NCI-H524 (cell line): ENCODE measurements at places on chromosomes 2 and 18.

DNA sequence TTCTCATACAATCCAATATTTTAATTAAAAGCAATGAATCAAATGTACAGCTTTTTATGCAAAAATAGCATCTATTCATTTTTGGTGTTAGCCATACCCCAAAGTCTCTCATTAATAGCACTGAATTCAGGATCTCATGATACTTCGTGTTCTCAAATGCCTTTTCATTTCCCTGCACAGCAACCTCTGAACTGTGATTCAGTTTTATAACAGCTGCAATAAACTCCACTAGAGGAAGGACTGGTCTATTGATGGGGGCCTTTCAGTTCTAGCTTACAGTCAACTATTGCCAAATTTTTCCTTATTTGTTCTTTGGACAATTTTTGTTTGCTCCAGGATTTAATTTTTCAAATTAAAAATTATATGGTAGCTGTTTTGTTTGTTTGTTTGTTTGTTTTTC, 4.8 kb upstream of the TMEM87B start:
- no peak for DNase-seq

- DNase-seq: peak; percentile 7
These were observed 27.2 kb upstream of the OTX1 start for GRCh38 chr2:63023444-63023843.

DNA sequence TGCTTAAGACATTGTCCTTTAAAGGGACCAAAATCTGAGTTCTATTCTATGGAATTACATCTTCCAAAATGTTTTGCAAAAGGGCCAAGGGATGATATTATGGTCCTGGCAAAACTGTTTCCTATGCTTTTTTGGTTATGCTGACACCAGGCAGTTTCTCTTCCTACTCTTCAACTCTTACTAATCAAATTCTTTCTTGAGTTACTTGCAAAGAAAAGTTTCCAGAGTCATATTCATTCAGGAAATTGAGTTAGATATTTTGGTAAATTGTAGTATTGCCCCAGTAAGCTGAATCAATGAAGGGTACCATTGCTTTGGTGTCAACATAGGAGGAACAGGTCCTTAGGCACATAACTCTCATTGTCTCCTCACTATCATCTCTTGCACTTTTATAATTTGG, 118.8 kb downstream of the DPP4 start:
- DNase-seq: no peak

GRCh38 chr2:167196461-167197252, 308.4 kb downstream of the XIRP2 start:
- DNase-seq: peak; percentile 43

DNA sequence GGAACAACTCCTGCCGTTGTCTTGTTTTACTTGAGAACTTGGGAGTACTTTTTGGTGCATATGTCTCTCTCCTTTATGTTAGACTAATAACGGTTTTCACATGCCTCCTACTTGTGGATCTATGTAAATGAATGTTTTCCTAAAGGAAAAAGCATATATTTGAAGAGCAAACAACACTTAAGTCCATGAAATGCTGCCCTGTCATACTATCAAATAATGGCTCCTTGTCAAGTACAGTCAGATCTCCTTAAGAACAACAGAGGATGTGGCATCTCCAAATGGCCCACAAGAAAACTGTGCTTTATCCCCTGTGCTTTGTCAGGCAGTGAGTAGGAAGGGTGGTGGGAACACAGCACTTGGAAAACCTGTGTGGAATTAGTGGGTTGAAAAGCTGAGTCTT, 198.2 kb downstream of the PTGR3 start:
- DNase-seq: no peak

GRCh38 chr2:33426666-33427231, 49.7 kb upstream of the RASGRP3 start:
- DNase-seq: peak; percentile 74

GRCh38 chr2:62698653-62699052, 6.9 kb upstream of the EHBP1 start:
- no peak for DNase-seq

GRCh38 chr2:109098251-109098920, 30.6 kb upstream of the SH3RF3 start:
- DNase-seq: no peak

DNA sequence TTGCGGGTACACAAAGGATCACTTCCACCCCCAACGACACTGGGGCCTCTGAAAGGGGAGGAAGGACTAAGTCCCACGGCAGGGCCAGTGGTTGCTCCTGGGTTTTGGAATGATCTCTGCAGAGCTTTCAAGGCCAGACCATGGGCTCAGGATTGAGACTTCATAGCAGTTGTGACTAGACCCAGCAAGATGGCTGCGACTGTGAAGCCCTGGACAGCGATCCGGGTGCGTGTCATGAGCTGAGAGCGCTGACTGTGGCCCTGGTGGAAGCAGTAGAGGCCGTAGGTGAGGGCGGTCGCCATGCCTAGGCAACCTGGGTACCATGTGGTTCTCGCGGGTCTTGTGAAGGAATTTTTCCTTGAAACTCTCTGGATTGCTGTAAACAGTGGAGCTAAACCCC, 27.3 kb downstream of the NCL start:
- no peak for DNase-seq

DNA sequence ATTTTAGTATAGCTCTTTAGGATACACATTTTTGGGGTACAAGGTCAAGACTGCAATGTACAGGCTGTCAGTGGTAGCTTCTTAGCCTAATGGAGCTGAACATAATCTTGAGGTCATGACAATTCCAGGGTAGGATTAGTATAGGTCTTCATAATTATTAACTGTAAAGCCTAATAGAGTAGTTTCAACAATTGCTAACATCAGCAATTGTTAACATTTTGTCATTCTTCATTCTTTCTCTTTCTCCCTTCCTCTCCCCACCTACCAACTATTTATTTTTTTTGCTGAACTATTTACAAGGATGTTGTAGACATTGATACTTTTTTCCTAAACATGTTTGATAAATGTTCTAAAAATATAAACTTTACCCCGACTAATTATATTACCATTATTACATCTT, 461.3 kb upstream of the DCC start:
- no peak for DNase-seq

DNA sequence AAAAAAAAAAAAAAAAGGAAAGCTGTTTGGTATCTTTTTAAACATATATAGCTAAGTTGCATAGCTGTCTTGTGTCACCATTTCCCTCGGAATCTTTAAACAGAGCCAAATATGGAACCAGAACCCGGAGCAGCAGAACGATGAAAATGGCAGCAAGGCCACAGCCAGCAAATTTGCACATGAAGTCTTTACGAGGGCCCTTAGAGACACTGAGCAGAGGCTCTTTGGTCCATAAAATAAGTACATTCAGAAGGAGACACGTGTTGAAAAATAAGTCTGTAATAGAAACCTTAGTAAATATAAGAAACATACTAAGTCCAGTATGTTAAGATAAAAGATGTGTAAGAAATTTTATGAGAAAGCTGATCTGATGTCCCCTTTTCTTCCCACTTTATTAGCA, 16.2 kb downstream of the CCBE1 start:
- no peak for DNase-seq

DNA sequence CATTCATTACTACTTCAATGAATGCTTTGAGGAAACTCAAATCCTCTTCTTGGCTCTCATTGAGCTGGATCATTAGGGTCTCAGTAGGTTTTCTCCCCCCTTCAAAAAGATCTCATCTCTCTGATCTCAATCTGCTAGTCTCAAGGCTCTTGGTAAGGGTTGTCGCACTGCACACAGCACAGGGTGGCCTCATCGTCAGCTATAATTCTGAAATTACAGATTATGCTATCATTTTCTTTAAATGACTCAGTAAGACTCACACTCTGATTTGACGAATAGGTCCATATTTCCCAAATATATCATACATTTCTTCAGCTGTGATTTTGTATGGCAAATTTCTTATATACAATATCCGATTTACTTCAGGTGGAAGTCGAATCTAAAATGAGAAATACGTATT, 2.3 kb downstream of the SF3B6 start:
- DNase-seq: no peak

DNA sequence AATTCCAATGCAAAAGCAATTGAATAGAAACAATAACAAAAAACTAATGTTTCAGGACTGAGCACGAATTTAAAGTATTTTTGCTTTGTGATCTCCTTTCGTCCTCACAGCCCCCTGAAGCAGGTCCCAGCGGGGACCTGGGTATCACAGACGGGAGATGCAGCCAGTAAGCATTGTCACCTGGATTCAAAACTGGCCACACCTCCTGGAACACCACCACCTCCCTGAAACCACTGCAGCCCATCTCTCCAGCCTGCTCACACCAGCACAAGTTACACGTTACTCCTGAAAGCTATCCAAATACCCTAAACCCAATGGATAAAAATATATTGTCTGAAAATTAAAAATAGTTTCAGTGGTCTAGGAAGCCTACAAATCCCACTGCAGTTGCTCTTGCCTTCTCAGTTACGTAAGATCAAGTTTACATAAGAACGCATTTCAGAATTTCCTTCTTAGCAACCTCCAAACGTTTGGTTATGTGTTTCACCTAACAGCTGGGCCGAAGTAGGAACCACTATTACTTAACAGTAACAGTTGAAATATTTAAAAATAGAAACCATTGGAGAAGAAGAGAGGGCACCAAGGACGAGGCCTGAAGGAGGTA, 178.0 kb downstream of the HDAC4 start:
- no peak for DNase-seq

DNA sequence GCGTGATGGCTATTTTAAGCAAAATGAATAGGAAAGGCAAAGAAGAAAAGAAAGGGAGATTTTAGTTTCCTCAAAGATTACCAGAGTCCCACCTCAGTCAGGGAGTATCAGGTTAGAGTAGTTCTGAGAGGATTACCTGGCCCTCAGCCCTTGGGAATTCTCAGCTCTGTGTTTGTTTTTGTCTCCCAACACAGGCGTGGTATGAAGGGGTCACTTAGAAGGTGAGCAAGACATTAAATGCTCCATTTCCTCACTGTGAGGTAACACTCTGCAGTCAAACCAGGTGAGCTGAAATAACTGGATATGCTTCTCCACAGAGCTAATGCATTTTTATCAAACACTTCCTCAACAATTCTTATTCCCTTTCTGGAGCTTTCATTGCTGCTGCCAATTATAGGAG, 232.2 kb downstream of the IKZF2 start:
- DNase-seq: no peak

- DNase-seq: no peak
These were observed 87.3 kb downstream of the INHBB start for GRCh38 chr2:120432976-120433815.

GRCh38 chr2:53786352-53786704, 425 bp downstream of the ASB3 start:
- peak; percentile 53 for DNase-seq

- peak; percentile 72 for DNase-seq
These were observed at the start of gene SERPINE2 for GRCh38 chr2:224039080-224039769. Gene SERPINE2, minus strand, starts transcription at chr2:224039286. Its CDS starts 37,386 bp downstream, at chr2:224001900.

- DNase-seq: no peak
These were observed 243.7 kb downstream of the LTBP1 start for GRCh38 chr2:33190393-33190937.

DNA sequence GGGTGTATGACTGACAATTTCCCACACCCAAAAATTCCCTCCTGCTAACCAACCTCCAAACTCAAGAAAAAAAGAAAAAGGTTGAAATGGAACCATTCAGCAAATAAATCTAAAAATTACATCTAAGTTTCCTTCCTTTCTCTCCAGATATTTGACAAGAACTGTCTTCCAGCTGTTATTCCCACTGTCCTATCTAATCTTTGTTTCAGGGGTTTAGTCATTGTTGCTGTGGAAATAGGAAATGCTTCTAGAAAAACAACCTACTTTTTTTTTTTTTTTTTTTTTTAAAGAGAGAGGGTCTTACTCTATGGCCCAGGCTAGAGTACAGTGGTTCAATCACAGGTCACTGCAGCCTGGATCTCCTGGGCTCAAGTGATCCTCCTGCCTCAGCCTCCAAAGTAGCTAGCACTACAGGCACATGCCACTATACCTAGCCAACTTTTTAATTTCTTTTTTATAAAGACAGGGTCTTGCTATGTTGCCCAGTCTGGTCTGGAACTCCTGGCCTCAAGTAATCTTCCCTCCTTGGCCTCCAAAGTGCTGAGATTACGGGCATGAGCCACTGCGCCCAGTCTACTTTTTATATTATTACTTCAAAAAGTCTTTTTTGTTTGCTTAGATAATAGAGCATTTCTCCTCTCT, 88.1 kb downstream of the ITSN2 start:
- DNase-seq: no peak
